HTR-8/SVneo (cell line): ENCODE measurements at places on chromosomes 5 and 9.

DNA sequence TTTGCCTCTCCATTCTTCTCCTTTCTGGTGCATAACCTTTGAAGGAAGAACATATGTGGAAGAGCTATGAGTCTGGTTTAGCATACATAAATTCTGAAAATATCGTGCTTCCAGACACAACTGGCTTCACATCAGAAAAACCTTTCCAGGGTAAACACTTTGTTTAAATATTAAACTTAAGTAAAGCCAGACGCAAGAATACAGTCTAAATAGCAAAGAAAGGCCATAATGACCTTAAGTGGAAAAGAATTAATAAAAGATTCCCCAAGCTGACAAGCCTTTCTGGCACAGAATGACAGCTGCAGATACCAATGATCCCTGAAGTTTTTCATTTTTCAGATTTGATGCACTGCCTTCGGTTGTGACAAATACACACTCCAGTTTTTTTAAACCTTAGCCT, 13.5 kb upstream of the TSSK1B start:
- no peak for DNase-seq

GRCh38 chr9:706606-707459, 134.7 kb upstream of the DMRT1 start:
- no peak for DNase-seq

DNA sequence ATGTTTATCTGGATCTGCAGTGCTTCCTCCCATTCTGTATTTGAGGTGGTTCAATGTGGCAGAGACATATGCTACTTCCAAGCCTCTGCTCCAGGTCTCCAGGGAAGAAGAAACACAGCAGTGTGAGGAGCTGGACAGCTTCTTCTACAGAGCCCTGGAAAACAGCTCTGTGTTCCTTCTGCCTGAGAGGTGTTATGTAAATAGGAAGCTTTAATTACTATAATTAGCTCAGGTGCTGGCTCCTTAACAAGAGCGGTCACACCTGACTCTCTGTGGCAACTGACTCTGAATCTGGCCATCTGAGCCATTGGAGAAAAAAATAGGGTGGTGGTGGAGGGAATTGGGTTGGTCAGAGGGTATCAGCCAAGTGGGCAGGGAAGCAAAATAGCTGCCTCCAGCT, 332.4 kb upstream of the BRINP1 start:
- no peak for DNase-seq

DNA sequence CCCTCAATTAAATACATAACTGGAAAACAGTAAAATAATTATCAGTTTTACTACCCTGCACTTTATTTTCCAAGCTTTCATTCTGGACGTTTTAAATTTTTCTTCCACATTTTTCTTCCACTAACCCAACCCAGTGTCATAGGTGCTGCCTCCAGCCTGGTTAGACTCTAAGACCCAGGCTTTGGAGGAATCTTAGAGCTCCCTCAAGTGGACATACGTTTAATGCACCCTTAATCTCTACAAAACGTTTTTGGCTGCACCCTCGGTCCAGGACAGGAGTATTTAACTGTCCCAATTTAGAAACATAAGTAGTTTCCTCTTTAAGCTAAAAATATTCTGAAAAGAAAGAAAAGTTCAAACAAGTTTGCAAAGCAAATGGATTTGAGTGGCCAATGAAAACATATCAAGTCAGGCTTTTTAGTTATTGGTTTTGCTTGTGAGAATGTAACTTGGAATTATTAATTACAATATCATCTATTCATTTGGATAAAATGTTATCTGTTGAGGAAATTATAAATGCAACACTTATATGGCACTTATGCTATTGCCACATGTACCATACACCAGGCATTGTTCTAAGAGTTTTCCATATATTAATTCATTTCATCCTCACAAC, 38.9 kb downstream of the CDH6 start:
- peak; percentile 85 for DNase-seq

DNA sequence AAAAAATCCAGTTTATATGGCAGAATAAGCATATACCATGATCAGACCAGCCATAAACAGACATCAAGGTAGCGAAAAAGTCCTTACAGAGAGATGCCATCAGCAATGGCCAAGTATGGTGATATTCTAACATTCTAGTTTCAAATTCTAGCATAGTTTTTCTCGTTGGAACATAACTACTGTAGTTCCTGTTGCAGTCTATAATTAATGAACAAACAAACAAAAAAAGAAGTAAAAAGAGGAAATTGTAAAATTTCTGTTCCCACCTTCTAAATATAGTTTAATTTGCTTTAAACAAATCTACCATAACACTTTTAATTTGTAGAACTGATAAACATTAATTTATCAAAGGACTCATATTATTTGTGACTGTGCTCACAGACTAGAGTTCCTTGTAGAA, 9.9 kb upstream of the CD180 start:
- no peak for DNase-seq

DNA sequence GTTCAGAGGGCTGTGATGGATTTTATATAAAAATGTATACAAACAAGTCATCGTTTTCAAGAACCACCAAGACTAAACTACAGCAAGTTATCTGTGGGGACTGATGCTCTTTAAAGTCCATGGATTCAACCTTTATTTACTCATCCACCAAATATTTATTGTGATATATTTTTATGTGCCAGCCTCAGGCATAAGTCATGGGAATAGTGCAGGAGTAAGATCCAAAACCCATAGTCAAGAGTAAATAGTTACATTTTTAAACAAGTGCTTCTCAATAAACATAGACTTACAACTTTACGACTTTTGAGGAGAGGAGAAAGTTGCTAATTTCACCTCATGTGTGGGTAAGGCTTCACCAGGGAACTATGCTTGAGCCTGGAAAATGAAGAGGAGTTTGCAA, 24.6 kb downstream of the MACIR start:
- DNase-seq, result no peak

DNA sequence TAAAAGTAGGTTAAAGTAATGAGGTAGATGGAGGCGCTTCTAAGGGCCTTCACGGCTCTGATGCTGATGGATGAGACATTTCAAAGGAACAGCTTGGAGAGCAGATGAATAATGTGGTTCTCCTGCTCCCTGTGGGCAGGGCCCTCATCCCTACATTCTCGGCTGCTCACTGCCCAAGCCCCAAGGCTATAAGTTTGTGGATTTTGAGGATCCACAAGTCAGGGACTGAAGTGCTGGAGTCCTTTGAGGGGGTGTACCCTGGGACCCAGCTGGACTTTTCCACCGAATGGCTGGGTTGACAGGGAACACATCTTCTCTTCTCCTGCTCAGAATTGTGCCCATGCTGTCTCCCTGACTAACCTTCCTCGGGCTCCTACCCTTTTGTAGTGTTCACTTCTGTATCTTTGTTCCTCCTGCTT, 21.4 kb upstream of the CXCL14 start:
- DNase-seq, result no peak

GRCh38 chr9:115952430-115953292, 200.9 kb upstream of the PAPPA start:
- no peak for DNase-seq

- DNase-seq, result no peak
These were observed 40.4 kb upstream of the HSPB3 start for GRCh38 chr5:54415147-54415546.

GRCh38 chr9:72718503-72718902, 197.1 kb downstream of the TMC1 start:
- DNase-seq, result no peak

DNA sequence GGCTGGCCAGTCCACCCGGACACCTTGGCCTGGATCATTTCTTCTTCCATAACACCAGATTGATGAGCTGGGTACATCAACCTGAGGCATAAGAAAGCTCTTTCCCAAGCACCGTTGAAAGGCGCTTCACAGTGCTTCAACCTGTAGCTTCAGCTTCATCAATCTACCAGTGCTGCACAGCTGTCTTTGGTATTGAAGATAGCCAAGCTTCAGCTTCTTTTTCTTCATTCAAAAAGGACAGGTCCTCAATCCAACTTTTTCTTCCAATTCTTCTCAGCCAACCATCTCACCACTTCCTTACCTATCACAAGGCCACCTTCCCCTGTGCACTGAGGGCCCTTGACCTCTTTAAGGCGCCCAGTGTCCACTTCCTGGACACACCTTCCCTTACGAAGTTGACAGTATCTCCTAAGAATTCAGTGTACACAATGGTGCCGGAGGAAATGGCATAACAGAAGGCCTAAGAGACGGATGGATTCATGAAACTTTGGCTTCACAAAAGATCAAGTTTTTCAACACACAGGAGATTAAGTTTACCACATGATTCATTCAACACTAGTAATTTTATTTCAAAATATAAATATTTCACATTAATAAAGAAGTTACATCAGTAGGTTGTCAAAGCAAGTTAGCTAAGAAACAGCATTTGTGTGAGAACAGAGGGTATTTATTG, 1.4 kb upstream of the CTNNAL1 start:
- no peak for DNase-seq

GRCh38 chr9:85543196-85543595, 198.6 kb downstream of the AGTPBP1 start:
- no peak for DNase-seq

DNA sequence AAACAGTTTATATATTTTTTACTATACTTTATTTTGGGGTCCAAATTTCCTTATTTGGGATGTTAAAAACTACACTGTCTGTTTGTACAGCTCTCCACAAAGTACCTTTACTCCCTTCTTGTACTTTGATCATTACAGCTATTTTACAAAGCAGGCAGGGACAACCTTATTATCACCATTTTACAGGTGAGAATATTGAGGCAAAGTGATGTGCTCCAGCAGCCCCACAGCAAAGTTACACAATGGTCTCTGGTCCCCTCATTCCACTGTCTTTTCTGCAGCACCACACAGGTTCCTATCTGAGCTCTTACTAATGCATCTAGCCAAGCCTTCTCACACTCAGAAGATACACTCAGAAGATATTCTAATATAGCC, 457.3 kb downstream of the RASEF start:
- no peak for DNase-seq

DNA sequence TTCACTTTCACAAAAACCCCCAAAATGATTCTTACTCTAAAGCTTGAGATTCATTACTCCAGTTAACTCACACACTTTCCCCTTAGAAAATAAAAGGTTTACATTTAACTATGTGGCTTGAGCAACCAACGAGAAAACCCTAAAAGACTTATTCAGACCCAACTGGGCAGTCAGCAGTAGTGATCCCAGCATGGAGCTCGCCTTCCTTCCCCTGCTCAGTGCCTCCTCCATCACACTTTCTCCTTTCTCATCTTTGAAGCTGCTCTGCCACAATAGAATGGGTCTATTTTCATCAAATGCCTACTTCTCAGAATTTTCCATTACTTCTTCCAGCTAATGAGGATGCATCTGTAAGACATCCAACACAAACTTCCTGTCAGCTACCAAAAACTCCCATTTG, 29.1 kb downstream of the RORB start:
- DNase-seq, result no peak

- DNase-seq, result no peak
These were observed 2019.5 kb upstream of the NUDT12 start for GRCh38 chr5:105581988-105582690.

- no peak for DNase-seq
These were observed 14.5 kb upstream of the HEXB start for GRCh38 chr5:74670396-74671038.

GRCh38 chr9:126009047-126009446, 261.9 kb downstream of the PBX3 start:
- DNase-seq, result no peak

GRCh38 chr5:91849069-91849468, 466.0 kb upstream of the ARRDC3 start:
- DNase-seq, result no peak

DNA sequence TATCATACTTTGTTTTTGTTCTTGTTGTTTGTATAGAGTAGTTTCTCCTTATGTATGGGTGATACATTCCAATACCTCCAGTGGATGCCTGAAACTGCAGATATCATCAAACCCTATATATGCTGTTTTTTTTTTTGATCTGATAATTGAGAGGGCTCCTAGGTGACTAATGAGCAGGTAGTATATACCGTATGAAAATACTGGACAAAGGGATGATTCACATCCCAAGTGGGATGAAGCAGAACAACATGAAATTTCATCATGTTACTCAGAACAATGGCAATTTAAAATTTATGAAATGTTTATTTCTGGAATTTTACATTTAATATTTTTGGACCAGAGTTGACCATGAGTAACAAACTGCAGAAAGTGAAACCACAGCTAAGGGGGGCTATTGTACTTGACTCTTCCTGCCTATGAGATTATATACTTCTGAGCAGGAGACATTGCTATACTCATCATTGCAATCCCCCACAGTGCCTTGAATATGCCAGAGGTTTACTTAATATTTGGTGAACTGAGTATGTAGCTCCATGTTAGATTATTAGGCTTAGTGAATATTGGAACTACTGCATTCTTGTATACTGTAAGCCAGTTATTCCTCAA, 258.7 kb upstream of the FBXL7 start:
- DNase-seq, result no peak

DNA sequence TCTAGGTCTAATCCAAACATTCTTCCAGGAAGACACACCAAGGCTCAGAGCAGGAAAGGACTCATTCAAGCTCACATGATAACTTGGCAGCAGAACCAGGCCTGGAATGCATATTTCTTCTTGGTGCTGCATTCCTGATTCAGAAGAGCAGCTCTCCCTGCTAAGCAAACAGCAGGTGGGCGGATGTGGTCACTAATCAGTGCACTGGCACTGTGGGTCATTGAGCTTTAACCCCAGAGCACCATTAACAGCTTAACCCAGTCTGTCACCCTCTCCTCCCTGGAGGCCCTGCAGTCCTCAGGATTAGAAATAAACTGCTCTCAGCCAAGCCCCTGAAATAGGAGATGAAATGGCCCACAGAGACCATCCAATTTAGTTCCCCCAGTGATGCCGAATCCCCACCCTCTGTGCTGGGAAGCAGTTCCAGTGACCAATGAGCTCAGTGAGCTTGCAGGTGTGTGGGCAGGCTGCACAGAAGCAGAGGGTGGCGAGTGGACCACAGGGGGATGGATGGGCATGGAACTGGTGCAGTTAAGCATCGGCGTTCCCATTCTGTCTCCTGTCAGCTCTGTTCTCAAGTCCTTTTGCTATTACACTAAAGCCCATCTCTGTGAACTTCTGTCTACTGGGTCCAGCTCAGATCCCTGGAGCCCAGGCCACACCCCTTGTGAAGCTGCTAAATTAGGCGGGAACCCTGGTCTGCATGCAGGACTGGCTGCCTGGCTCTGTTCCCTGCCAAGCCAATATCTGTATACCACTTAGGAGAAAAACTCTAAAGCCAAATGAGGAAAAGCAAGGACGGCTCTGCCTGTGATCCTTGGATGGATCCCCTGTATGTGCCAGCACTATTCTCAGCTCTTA, 16.6 kb upstream of the MEGF9 start:
- no peak for DNase-seq

DNA sequence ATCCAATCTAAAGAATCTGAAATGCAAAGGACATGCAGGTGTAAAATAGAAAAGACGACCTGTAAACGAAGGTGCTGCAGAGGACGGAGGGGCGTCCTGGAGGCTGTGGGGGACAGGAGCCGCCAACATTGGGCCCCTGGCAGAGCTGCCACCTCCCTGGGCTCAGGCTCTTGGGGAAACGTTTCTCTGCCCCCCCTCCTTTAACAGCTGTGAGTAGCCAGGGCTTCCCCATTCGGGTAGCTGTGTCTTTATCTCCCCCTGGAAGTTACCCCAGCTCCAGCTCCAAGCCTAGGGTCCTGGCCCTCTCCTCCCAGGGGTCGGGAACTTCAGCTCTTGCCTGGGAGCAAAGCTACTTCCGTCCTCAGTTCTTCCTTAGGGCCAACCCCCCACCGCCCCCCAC, 51.5 kb downstream of the PSD2 start:
- no peak for DNase-seq
